Activated T-cell treated with anti-CD3 and anti-CD28 coated beads, Interleukin-2, amount 50 U/mL, for 72 hours (primary cell): ENCODE measurements at places on chromosomes 16 and 17.

GRCh38 chr16:89295071-89295900, 77.8 kb downstream of the ZNF778 start:
- H3K27me3 ChIP-seq = no peaks in the 10 kb centered on the region
- H3K27ac ChIP-seq = no peak overlapping the region
- H3K4me1 ChIP-seq = peaks cover 33% of the 10 kb centered on the region
- H3K36me3 ChIP-seq = no peaks in the 10 kb centered on the region
- no peak overlapping the region for H3K4me3 ChIP-seq

DNA sequence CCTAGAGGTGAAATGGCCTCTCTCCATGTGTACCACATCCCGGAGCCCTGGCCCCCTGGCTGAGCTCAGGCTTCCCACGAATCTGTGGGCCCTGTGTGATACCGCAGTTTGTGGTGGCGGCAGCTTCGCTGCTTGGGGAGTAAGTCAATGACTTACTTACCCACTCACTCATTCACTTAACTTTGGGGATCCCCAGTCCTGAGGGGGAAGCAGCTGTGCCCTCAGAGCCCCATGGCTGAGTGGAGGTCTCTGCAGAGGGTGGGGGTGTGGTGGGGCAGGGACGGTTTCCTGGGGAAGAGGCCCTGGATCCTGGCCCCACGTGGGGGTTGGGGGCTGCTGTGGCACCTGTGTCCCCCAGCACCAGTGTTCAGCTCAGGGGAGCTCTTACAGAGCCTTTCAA, 13.2 kb downstream of the KCNJ12 start:
- DNase-seq = no peak
- H3K27me3 ChIP-seq = peaks cover 7% of the 10 kb centered on the region
- H3K4me3 ChIP-seq = no peak overlapping the region
- no peaks in the 10 kb centered on the region for H3K4me1 ChIP-seq

- H3K4me3 ChIP-seq = no peak overlapping the region
- no peak overlapping the region for H3K27ac ChIP-seq
- H3K27me3 ChIP-seq = peaks cover 12% of the 10 kb centered on the region
- DNase-seq = no peak
- H3K36me3 ChIP-seq = no peaks in the 10 kb centered on the region
Measured at GRCh38 chr17:861364-861763, 79.2 kb downstream of the MRM3 start.

DNA sequence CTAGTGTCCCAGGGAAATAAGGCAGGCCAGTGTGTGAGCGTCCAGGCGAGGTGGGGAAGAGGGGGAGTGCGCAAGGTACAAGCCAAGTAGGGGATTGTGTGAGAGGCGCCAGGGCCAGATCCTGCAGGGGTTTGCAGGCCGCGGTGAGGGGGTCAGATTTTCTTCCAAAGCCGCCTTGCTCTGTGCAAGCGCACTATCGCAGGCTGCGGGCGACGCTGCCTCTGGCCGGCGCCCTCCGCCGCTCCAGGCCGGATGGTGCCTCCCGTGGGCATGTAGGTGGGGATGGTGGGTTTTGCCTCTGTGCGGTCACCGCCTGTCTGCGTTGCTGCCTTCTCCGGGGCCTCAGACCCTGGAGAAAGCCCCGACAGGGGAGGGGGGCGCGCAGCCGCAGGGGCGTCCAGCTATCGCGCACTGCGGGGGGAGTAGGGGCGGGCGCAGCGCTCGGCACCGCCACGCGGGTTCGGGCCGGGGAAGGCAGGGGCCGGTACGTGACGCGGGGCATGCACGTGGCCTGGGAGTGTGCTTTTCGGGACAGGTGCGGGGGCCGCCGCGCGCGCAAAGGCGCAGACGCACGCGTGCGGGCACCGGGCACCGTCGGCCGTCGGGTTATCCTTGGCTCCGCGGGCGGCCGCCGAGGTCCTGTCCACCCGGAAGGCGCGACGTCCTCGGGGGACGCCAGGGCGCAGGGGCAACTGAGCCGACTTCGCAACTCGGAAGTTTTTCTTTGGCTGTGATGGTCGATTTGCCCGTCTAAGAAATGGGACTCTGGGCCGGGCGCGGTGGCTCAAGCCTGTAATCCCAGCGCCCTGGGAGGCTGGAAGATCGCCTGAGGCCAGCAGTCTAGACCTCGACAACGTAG, 1.1 kb upstream of the HAPSTR1 start:
- peak overlapping the region; percentile 97 for H3K27ac ChIP-seq
- H3K36me3 ChIP-seq = peaks cover 27% of the 10 kb centered on the region
- peaks cover 28% of the 10 kb centered on the region for H3K4me1 ChIP-seq
- H3K4me3 ChIP-seq = peak overlapping the region; percentile 91
- peak; percentile 59 for DNase-seq

DNA sequence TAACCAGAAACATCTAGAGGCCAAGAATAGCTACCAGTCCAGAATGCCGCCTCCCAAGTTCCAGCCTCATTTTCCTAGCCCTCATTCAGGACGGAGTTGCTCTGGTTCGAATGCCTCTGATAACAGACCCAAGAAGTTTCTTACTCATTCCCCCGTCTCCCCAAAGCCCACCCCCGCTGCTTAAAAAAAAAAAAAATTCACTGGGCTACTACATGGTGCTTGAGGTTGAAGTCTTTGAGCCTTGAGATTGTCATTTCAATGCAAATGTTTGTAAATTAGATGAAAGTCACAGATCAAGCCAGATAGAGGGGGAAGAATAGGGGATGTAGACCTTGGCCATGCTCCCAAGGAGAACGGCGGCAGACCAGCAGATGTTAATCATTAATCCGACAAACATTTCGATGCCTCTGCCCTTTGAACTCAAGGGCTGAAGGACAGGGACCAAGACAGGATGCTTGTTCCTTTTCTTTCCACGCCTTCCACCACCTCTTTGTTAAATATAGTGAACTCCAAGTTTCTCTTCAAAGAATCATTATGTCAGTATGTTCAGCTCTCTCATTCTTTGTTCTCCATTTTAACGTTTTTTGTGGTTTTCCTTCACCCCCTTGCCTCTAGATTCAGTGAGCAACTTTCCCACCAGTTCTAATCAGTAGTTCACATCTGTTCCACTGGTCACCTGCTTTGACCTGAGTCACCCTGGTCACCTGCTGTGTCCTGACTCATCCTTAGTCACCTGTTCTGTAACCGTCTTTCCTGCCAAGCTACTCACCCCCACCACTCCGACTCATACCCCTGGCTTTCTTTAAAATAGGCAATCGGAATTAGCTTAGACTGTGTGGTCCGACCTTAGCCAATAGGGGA, 190.3 kb downstream of the CPPED1 start:
- peak overlapping the region; percentile 75 for H3K4me3 ChIP-seq
- peak; percentile 87 for DNase-seq
- peak overlapping the region; percentile 76 for H3K27ac ChIP-seq
- no peaks in the 10 kb centered on the region for H3K27me3 ChIP-seq
- H3K4me1 ChIP-seq = peaks cover 68% of the 10 kb centered on the region

DNA sequence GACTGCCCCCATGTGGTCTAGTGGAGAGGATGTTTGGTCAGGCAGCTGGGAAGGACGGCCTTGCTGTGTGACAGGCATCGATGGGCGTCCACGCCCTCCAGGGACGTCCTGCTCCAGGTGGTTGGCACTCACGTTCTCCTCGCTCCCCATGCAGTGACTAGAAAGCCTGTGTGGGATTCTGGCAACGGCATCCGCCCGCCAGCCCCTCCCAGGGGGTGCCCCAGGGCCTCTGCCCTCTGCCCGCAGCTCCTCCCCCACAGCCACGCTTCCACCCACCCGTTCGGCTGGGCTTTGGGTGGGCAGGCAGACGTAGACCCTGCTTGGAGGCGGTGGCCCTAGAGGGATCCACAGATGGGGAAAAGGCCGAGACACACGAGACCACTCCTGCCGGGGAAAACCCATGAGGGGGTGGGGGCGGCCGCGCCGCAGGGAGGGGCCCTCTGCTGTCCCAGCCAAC, 4.7 kb upstream of the IL17C start:
- H3K27me3 ChIP-seq = peaks cover 15% of the 10 kb centered on the region
- DNase-seq = peak; percentile 61
- H3K27ac ChIP-seq = no peak overlapping the region
- H3K4me1 ChIP-seq = peaks cover 44% of the 10 kb centered on the region
- H3K4me3 ChIP-seq = peak overlapping the region; percentile 80
- peaks cover 2% of the 10 kb centered on the region for H3K36me3 ChIP-seq
